Aorta (tissue), 5 donors: ENCODE measurements at places on chromosomes 16 and 17. TPM values are rescaled to one million over a fixed set of nuclear protein-coding genes. Genes with fewer than 3 reads are reported as not detected.

Gene HSF5
- total RNA-seq, result not detected

Gene KRT15
- total RNA-seq, result not detected

Gene TEKT1
- total RNA-seq, result not detected

DNA sequence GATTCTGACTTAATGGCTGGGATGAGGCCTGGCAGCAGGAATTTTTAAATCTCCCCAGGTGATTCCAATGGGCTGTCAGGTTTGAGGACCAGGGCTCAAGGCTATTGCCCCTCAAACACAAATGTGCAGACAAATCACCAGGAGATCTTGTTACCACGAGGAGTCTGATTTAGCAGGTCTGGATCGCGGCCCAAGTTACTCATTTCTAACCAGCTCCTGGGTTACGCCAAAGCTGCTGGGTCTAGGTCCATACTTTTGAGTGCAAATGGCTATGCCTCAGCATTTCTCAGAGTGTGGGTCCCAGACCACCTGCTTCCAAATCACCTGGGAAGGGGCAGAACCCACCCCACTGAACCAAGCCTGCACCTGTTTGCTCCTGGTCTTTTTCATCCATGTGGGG is 33.1 kb downstream of the CNGB1 start:
- no peak overlapping the region for H3K4me3 ChIP-seq
- no peak for DNase-seq
- H3K4me1 ChIP-seq, result no peaks in the 10 kb centered on the region
- no peaks in the 10 kb centered on the region for H3K27me3 ChIP-seq
- H3K27ac ChIP-seq, result no peak overlapping the region

- DNase-seq, result no peak
- H3K36me3 ChIP-seq, result no peaks in the 10 kb centered on the region
- no peak overlapping the region for H3K4me3 ChIP-seq
Measured at GRCh38 chr17:81431545-81432482, 36.6 kb downstream of the BAHCC1 start.

- DNase-seq, result no peak
- no peaks in the 10 kb centered on the region for H3K36me3 ChIP-seq
- no peak overlapping the region for H3K27ac ChIP-seq
- H3K27me3 ChIP-seq, result no peaks in the 10 kb centered on the region
- no peak overlapping the region for H3K4me3 ChIP-seq
- no peaks in the 10 kb centered on the region for H3K4me1 ChIP-seq
Measured at GRCh38 chr16:82195917-82196494, 26.0 kb upstream of the MPHOSPH6 start.

- H3K4me3 ChIP-seq, result no peak overlapping the region
- no peak overlapping the region for H3K27ac ChIP-seq
- no peaks in the 10 kb centered on the region for H3K4me1 ChIP-seq
- DNase-seq, result no peak
- H3K36me3 ChIP-seq, result no peaks in the 10 kb centered on the region
Measured at GRCh38 chr17:83046448-83047181, 32.8 kb upstream of the METRNL start.

GRCh38 chr16:57785385-57785784 is 16.9 kb downstream of the KIFC3 start:
- H3K27ac ChIP-seq, result no peak overlapping the region
- H3K36me3 ChIP-seq, result peaks cover 3% of the 10 kb centered on the region
- DNase-seq, result no peak
- no peak overlapping the region for H3K4me3 ChIP-seq
- no peaks in the 10 kb centered on the region for H3K27me3 ChIP-seq

- H3K36me3 ChIP-seq, result no peaks in the 10 kb centered on the region
- no peak for DNase-seq
- no peaks in the 10 kb centered on the region for H3K4me1 ChIP-seq
- H3K27ac ChIP-seq, result no peak overlapping the region
Measured at GRCh38 chr17:29205047-29205446, 24.8 kb upstream of the MYO18A start.

- no peaks in the 10 kb centered on the region for H3K4me1 ChIP-seq
- DNase-seq, result peak; percentile 65
- H3K4me3 ChIP-seq, result no peak overlapping the region
- no peaks in the 10 kb centered on the region for H3K27me3 ChIP-seq
Measured at GRCh38 chr16:57995721-57996405, 4.6 kb downstream of the ZNF319 start.

GRCh38 chr17:48692049-48692448 is 30.3 kb downstream of the PRAC1 start:
- peaks cover 1% of the 10 kb centered on the region for H3K27me3 ChIP-seq
- no peak overlapping the region for H3K4me3 ChIP-seq
- H3K4me1 ChIP-seq, result no peaks in the 10 kb centered on the region
- no peak overlapping the region for H3K27ac ChIP-seq
